ENCODE measurements at places on chromosomes 4 and X. TPM values are rescaled to one million over a fixed set of nuclear protein-coding genes. Genes with fewer than 3 reads are reported as not detected.

The ADGRG2 gene
- total RNA-seq, result not detected

The PPARGC1A gene
- 1.5 TPM for total RNA-seq

The POU3F4 gene
- total RNA-seq, result not detected

The CXCL5 gene
- total RNA-seq, result 0.23 TPM

The PDGFRA gene
- total RNA-seq, result 1.5 TPM

The INTU gene
- 2.7 TPM for total RNA-seq

The STAG2 gene
- 135 TPM for total RNA-seq

The GPR34 gene
- not detected for total RNA-seq

The ARX gene
- total RNA-seq, result not detected

The FUNDC1 gene
- 9.9 TPM for total RNA-seq

The SSX2 gene
- total RNA-seq, result not detected

The TCEAL6 gene
- not detected for total RNA-seq

The PWWP3B gene
- total RNA-seq, result not detected

The SMIM10 gene
- total RNA-seq, result 2.6 TPM

The LINC00632 gene
- total RNA-seq, result 0.23 TPM

Data from dermis blood vessel endothelial cell (primary cell).